Hypothalamus (tissue), 51 donors: ENCODE measurements at places on chromosomes 3 and 15.
A peak's percentile ranks its signal among the peaks of the same experiment; 100 is the strongest.

GRCh38 chr3:123105201-123106189 lies 38.7 kb downstream of the PDIA5 start:
- no peak for DNase-seq

DNA sequence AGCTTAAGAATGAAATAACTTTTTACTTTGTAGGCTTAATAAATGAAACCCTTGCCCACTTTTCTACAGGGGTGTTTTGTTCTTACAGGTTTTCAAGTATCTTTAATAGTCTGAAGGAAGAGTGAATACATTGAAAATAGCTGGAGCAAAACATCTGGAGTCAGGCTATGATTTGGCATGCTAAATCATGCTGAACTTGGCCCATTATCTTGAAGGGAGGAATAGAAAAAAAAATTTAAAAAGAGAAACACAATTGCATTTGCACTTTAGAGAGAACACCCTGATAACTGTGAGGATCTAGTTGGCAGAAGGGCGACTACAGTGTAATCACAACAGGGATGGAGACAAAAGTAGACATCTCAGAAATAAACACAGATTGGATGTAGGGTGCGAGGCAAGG lies 1.8 kb upstream of the IQGAP1 start:
- no peak for DNase-seq

DNA sequence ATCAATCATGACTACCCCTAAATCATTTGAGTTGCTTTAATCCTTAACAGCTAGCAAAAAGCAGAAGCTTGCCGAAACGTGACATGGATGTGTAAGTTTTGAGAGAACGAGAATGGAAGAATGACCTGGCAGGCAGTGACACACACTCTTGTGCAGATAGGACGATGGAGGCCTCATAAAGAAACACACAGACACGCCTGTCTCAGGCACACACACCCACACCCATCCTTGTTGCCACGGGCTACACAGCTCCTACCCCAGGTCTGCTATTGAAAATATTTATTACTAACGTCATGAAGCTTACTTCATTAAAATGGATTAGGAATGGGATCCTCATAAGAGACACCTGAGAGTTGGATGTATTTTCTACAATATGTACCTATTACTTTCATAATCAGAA lies 8.5 kb downstream of the MYO5C start:
- no peak for DNase-seq

- no peak for DNase-seq
Measured at GRCh38 chr15:51736069-51736468, 1.4 kb downstream of the LYSMD2 start.

DNA sequence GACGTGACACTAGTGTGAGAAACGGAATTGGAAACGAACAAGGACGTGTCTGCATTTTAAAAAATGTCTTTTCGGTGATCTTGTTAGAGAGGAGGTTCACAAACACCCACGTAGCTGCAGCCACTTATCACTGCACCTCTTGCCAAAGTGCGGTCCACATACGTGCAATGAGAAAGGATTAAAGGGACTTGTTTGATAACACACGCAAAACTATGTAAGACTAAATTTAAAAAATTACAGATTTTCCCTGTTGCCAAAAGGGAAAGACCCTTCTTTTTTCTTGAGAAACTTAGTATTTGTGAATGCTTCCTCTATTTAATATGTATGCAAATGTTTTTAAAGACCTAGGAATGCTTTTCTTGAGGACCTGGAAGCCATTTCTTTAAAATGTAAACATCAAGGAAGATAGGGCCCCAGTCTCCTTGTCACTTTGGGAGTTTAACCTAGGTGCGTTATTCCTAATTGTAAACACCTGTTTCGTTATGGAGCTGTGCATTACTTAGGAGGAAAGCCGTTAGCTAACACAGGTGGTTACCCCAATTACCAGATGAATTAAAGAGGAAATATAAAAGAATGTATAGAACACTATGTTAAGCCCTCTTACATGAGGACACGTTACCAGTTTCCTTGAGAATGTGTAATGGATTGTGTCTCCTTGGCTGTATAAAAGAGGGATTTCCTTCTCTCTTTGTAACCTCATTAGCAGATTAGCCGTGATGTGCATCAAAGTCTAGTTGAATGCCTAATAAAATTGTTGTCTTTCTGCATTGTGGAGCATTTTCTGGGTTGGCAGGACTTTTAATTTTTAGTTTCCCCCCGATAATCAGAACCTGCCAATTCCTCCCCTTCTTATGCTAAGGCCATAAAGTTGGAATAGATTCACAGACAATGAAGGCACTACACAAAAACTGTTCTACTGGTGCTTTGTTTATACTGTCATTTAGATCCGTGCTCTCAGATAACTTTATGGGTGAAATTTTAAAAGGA lies 1.0 kb downstream of the LEKR1 start:
- DNase-seq: no peak

GRCh38 chr3:132407025-132407424 lies 10.3 kb upstream of the DNAJC13 start:
- no peak for DNase-seq

GRCh38 chr3:55322638-55323037 lies 164.5 kb downstream of the WNT5A start:
- peak; percentile 67 for DNase-seq

GRCh38 chr3:98581474-98581873 lies 11.9 kb downstream of the CPOX start:
- DNase-seq: no peak

- no peak for DNase-seq
Measured at GRCh38 chr15:40584191-40584590, 9.9 kb upstream of the KNL1 start.

DNA sequence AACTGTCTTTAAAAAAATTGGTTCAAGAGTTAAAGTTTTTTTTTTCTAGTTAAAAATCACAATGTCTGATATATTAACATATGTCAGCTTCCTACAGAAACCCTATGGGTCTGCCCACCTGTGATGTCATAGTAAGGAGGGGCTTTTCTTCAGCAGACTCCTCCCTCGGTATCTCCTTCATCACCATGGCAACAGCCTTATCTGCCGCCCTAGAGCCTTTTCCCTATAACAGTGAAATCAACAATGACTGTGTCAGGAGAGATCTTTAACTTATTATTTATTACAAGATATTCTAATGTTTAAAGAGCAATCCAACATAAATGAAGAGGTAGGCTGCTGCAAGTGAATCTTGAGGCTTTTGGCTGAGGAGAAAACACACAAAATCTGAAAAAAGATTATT lies 138.7 kb downstream of the PEX5L start:
- DNase-seq: no peak

GRCh38 chr15:96262097-96262496 lies 68.4 kb upstream of the NR2F2 start:
- DNase-seq: no peak

GRCh38 chr15:75982468-75982867 lies 29.8 kb downstream of the NRG4 start:
- no peak for DNase-seq

DNA sequence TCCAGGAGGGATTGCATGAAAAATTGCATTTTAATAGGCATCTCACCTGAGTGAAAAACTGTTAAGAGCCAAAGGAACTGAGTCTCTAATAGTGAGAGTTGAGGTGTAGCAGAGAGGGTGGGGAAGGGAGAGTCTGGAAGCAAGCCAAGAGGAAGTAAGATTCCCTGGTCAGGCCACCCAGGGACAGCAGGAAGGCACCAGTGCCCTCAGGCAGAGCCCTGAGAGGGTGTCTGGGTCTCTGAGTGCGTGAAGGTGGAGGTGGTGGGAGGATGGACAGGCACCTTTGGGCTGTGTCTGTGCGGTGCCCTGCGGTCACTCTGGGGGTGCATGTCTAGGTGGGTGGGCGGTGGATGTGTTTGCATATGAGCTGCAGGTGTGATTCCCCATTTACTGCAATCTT lies 300.4 kb upstream of the ROPN1 start:
- DNase-seq: no peak

- no peak for DNase-seq
Measured at GRCh38 chr3:130699765-130700164, 46.9 kb downstream of the PIK3R4 start.

- no peak for DNase-seq
Measured at GRCh38 chr3:37501571-37502313, 327.4 kb upstream of the LRRFIP2 start.

DNA sequence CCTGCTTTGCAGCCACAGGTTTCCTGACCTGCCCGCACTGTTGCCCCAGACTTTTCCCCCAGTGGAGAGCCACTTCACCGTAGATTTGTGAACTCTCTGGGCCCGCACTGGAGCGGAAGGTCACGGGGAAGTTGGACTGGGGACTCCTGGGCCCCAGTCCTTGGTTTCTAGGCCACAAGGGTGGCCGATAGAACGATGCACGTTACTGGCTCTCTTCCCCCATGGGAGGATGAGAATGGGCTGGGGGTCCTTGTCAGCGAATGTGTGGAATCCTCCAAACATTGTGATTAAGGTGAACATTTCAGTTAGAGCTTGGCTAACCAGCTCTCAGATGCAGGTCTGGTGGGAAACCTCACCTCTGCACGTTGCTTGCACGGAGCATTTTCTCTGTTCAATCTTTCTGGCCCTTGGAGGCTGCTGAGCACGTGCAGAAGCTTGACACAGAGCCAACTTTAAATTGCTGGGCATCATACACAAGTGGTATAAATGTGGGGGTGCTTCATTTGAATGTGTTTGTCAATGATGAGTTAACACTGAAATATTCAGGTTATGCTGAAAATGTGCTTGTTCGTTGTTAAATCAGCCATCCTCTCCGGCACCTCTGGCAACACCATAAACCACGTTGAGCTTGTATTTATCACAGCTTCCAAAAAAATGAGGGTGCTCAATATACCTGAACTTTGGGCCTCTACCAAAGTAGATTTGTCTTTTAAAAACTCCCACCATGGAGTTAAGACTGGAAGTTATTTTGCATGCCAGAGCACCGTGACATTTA lies 976 bp downstream of the DIS3L start:
- peak; percentile 43 for DNase-seq

DNA sequence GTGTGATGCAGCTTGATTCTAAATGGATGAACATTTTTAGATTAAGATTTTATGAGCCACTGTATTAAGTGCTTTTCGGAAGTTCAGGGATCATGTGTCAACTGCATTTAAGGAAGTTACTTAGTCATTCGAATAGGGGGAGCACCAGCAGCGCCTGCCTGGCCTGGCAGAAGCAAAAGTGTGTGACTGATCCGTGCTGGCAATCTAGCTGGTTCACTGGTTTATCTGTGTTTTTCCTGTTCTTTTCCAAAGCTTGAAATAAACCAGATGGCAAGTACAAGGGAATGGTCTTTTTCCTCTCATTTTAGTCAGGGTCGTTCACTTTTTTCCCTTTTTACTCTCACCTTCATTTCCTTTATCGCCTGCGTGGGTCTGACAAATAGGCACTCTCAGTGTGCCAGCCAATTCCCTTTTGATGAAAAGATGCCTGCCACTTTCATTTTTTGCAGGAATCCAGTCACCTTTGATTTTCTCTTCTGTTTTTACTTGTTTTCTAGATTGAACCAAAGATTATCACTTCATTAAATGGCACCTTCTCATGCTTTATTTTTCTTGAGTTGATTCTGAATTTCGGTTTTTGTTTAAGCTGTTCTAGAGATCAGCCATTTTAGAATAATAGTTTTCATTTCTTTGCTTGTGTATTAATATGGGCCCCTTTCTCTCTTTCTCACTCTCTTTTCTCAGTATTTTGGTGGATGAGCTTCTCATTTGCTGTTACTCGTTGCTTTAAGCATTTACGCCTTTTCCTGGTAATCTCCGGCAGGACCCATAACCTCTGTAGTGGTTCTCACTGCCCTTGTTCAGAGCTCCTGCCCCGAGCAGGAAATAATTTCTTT lies 2.8 kb downstream of the ABHD2 start:
- DNase-seq: no peak

- no peak for DNase-seq
Measured at GRCh38 chr3:78887029-78887428, 880.8 kb downstream of the ROBO1 start.

DNA sequence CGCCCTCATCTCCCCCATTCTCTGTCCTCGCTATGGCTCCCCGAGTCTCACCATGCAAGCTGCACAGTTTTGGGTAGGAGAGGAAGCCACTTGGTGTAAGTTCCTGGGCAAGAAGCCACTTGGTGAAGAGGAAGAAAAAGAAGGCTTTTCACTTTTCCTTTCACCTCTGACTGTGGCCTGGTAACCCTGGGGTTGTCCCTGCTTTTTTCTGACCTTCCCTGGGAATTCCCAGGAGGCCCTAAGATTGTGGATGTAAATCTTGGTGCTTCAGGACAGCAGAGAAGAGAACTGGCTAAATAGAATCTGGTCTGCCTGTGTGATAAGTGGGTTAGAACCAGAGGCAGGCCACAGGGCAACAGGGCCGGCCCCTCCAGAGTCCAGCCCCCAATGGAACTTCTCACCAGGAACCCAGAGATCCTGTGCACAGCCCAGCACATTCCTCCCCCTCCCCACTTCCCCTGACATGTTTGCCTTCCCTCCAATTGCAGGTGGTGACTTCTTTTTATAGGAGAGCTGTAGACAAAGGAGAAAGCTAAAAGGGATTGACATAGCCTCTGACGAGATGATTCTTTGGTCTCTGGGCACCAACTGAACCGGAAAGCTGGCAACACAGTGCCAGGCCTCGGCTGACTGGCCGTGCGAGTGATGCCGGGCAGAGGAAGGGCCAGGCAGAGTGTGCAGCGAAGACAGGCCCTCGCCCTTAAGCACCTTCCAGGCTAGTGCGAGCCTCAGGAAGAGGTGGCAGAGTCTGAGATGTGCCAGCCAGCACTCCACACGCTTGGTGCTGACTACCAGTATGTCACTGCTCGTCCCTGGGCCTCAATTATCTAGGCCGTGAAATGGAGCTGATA lies 19.4 kb upstream of the SKOR1 start:
- no peak for DNase-seq

- no peak for DNase-seq
Measured at GRCh38 chr3:17740721-17741141, 1.7 kb downstream of the TBC1D5 start.

DNA sequence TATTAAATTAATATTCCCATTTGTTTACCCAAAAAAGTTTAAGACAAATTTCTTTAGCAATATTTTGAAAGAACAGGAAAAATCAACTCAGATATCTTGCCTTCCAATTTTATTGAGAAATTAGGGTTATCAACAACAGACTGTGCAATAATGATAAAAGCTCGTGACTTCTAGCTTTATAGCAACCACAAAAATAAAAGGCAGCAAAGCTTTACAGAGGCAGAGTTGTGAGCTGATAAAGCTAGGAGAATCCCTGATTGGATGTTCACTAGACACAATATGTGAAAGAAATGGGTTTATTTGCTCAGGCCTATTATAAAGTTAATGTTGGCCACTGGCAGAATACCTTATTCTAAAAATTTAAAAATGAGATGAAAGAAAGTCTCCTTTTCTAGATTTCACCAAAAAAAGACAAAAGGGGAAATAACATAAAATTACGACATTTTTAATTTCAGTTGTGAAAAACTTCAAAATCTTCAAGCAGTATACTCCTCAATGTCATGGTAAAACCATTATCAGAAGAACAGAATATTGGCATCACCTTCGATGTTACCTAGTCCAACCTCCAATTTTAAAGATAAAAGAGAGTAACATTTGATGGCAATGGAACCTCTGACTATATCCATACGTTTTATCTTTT lies 2.8 kb downstream of the VPS13C start:
- DNase-seq: no peak
